Activated naive CD8-positive, alpha-beta T cell treated with anti-CD3 and anti-CD28 coated beads for 36 hours (primary cell): ENCODE measurements at places on chromosomes 5 and 9.
A peak's percentile ranks its signal among the peaks of the same experiment; 100 is the strongest.

GRCh38 chr5:112604732-112605630 lies 132.7 kb upstream of the APC start:
- DNase-seq = no peak

- no peak for DNase-seq
Measured at GRCh38 chr5:106392766-106393165, 1278.0 kb downstream of the EFNA5 start.

GRCh38 chr5:125607018-125607417 lies 816.2 kb upstream of the GRAMD2B start:
- no peak for DNase-seq

GRCh38 chr9:73613092-73613701 lies 461.5 kb downstream of the ANXA1 start:
- no peak for DNase-seq

DNA sequence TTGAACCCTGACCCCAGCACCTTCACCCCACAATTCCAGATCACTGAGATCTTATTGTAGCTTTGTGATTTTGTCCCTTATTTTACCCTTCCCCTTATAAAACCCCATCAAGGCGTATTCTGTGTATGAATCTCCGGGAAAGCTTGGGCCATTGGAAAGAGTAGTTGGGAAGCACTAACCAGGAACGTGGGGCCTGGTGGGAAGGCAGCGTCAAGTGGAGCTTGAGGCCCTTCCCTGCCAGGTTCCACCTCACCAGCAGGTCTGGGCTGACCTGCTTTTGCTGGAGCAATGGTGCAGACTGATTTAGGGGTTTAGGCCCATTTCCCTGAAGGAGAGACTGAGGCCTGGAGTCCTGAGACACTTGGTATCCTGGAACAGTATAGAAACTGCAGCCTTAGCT lies 9.3 kb downstream of the PHF2 start:
- DNase-seq = no peak

GRCh38 chr5:39080597-39081204 lies 6.5 kb upstream of the RICTOR start:
- peak; percentile 36 for DNase-seq

DNA sequence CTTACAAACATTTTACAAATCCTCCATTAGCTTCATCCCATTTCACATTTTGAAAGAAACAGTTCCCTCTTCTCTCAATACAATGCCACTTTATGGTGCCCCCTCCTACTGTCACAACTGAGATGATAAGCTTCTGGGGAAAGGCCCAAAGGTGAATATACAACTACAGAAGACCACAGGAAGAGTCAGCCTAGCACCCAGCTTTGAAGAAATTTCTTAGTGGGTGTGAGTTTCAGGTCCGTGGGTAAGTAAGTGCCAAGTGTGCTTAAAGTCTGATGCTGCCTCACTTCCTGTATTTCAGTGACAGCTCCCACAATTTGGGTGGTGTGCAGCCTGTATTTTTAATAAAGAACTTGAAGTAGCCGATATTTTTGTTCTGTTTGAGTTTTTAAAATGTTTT lies 68.1 kb downstream of the ARHGEF28 start:
- peak; percentile 5 for DNase-seq

- no peak for DNase-seq
Measured at GRCh38 chr5:142114687-142115086, 6.1 kb downstream of the NDFIP1 start.

DNA sequence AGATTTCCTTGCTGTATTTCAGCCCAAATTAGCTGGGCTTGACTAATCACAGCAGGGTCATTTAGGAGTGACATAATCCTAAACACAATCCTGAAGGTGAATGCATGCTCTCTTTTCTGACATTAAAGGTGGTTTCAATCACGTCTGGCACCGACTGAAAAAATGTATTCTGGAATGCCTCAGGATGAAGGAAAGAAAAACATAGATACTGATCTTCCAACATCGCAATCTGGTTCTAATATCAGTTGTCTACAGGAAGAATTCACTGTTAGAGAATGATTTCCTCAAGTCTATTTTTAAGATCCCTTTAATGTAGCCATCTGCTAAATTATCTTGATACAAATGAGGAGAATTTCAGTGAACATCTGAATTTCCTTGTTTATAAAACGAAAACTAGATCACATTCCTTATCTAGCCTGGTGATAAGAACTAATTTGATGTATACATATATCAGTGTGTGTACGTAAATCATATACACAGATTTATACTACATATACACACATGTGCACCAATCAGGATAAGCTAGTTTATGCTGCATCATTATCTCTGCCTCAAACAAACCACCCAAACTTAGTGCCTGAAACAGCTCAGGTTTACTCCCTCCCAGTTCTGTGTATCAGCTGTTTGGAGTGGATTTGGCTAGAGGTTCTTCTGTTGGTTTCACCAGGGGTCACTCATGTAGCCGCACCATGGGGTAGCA lies 31.3 kb upstream of the TAS2R1 start:
- no peak for DNase-seq

DNA sequence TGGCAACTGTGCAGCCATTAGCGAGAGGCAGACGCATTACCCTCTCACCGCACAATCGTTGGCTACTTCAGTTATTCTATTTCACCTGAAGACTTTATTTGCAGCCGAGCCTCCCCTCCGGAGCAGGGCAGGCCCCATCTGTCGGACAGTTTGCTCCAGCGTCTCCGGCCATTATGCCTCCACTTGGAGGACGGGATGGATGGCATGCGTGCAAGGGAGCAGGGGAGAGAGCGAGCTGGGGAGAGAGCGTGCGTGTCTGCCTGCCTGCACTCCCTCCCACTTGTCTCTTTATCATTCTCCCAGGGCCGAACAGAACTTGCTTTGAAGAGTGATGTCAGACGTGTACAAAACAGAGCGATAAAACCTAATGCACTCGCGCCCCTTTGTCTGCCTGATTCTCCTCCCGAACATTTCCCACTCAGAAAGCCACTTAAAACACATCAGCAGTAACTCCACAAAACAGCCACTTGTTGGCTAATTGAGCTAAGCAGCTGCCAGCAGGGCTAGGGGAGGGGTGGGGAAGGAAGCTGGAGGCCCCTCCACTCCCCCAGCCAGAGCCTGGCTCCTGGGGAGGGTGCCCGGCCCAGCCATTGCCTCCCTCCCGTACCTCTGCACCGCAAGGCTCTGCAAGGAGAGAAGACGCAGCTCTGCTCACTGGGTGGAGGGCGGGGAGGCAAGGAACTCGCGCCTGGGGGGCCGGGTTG lies 43.4 kb upstream of the FUBP3 start:
- no peak for DNase-seq

- peak; percentile 33 for DNase-seq
Measured at GRCh38 chr5:150209099-150209635, 19.3 kb downstream of the SLC6A7 start.

- no peak for DNase-seq
Measured at GRCh38 chr5:168270476-168270875, 21.0 kb upstream of the WWC1 start.

DNA sequence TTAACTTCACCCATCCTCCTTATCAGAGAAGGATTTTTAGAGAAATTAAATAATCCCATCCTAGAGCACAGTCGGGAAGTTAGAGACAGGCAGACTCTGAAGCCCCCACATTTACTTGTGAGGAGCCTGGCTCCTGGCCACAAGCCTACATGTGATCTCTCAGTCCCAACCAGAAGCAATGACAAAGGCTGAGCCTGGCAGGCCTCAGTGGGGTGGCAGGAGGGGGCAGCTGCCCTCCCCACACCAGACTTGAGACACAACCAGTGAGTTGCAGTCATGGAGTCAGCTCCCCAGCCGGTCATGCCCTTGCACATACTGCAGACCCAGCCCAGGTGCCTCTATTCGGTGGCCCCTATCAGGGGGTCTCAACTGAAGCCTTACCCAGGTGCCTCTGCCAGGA lies 11.0 kb downstream of the NAIF1 start:
- DNase-seq = no peak

- DNase-seq = no peak
Measured at GRCh38 chr5:131794586-131794985, 2.2 kb downstream of the FNIP1 start.

DNA sequence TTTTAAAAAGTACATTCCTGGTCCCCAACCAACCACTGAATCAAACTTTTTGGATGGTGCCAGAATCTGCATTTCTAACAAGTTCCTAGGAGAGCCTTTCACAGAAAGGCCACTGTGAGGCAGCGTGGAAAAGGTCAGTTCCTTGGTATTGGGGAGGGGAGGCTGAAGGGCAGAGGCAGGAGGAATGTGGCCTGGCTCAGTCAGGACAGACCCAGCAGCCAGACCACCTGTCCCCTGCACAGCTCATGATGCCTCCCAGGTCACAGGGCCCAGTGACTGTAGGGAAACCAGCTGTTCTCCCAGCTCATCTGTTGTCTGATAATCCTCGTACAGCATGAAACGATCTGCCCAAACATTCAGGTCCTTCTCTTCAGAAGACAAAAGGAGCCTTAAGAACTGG lies 132.9 kb downstream of the LHFPL2 start:
- no peak for DNase-seq

DNA sequence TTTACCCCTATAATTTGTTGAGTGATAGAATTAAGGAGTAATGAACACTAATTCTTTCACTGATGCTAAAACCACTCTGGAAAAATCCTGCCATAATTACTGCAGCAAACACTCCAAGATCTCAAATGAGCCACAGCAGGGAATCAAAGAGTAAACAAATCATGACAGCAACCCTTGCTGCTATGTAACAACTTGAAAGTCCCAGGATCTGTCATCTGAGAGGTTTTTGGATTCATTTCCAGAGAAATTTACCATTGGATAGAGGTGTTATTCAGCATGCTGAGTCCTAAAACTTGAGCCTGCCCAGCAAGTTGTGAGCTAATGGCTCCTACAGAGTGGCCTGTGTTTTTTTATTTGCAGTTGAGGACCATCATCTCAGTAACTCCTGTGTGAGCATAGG lies 59.2 kb downstream of the PRLR start:
- no peak for DNase-seq

DNA sequence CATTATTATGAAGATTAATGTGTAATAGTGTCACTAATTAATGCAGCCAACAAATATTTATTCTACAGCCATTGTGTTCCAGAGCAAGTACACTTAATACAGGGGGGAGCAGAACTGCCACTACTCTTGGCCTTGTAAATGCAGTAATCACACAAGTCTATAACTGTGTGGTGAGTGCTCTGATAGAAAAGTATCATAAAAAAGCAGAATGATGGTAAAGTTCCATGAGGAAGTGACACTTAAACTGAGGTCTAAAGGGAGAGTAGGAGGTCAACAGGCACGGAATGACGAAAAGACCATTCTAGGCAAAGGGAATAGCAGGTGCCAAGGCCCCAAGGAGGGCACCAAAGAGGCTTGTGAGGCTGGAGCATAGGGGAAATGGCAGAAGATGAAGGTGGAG lies 142.9 kb downstream of the OSTF1 start:
- no peak for DNase-seq

GRCh38 chr9:112274600-112274999 lies 58.8 kb downstream of the PTBP3 start:
- no peak for DNase-seq

DNA sequence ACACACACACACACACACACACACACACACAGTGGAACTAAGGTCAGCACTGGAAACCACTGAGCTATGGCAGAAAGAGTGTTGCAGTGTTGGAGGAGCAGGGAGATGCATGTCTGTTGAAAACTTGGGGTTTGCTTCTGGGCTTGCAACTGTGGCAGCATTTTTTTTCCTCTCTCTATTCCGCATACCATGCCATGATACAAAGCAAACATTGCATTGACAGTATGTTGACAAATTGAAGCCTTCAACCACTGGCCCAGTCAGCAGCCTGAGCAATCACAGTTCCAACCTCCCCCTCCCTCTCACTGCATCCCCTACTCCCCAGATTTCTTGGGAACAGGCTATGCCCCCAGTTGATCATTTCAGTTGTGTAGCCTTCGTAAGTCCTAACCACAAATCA lies 478.1 kb upstream of the WWC1 start:
- DNase-seq = no peak

- DNase-seq = no peak
Measured at GRCh38 chr9:86599561-86599960, 245.4 kb upstream of the TUT7 start.

GRCh38 chr5:158032246-158032645 lies 173.3 kb upstream of the CLINT1 start:
- no peak for DNase-seq

GRCh38 chr9:132241840-132242620 lies 80.2 kb downstream of the NTNG2 start:
- peak; percentile 54 for DNase-seq
